Mammary microvascular endothelial cell (primary cell): ENCODE measurements at places on chromosomes 6 and 20. TPM values are rescaled to one million over a fixed set of nuclear protein-coding genes. Genes with fewer than 3 reads are reported as not detected.

AP5S1 gene
- 23.5 and 26.3 TPM in 2 replicates for total RNA-seq

SLC32A1 gene
- total RNA-seq: not detected in 2 replicates

EPB41L1 gene
- 3.1 and 8.2 TPM in 2 replicates for total RNA-seq

KCNK5 gene
- total RNA-seq: not detected in 2 replicates

IL17F gene
- total RNA-seq: not detected in 2 replicates

CRISP2 gene
- not detected in 2 replicates for total RNA-seq

BEND3 gene
- total RNA-seq: 1.2 and 1.3 TPM in 2 replicates

UFL1 gene
- total RNA-seq: 14.8 and 15.0 TPM in 2 replicates

FOXC1 gene
- total RNA-seq: 9.9 and 10.5 TPM in 2 replicates

CCM2L gene
- 12.3 and 13.9 TPM in 2 replicates for total RNA-seq

VIP gene
- total RNA-seq: 0.15 and 0.53 TPM in 2 replicates

DOK5 gene
- total RNA-seq: 0.67 TPM in 1 of 2 replicates, not detected in the other

SLC13A3 gene
- total RNA-seq: not detected in 2 replicates

KIF3B gene
- total RNA-seq: 15.6 and 15.7 TPM in 2 replicates

C4A gene
- 0.53 and 1.3 TPM in 2 replicates for total RNA-seq

RNF144B gene
- 74.5 and 77.0 TPM in 2 replicates for total RNA-seq

MAFB gene
- 0.40 and 0.79 TPM in 2 replicates for total RNA-seq

FAM83D gene
- total RNA-seq: 51.6 and 57.4 TPM in 2 replicates

NKAPL gene
- 0.53 and 1.3 TPM in 2 replicates for total RNA-seq
